ENCODE measurements at places on chromosomes 5 and 9. TPM values are rescaled to one million over a fixed set of nuclear protein-coding genes. Genes with fewer than 3 reads are reported as not detected.

DNA sequence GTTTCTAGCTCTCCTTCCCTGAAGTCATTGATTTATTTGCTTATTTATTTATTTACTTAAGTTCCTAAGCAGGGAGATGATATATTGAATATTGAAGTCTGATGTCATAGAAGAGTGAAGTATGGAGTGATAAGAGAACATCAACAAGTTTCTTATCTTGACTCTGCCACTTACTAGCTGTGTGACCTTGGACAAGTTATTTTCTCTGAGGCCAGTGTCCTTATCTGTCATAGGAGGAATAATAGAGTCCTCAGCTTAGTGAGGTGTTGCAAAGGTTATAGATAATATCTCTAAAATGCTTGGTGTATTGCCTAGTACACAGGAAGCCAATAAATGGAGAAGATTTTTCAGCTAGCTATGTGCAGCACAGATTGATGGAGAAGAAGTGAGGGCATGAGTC is 32.4 kb upstream of the PIP5K1B start:
- no peak for DNase-seq

PGM5 gene
- 99.6 TPM for total RNA-seq

OR1J1 gene
- total RNA-seq: not detected

DNA sequence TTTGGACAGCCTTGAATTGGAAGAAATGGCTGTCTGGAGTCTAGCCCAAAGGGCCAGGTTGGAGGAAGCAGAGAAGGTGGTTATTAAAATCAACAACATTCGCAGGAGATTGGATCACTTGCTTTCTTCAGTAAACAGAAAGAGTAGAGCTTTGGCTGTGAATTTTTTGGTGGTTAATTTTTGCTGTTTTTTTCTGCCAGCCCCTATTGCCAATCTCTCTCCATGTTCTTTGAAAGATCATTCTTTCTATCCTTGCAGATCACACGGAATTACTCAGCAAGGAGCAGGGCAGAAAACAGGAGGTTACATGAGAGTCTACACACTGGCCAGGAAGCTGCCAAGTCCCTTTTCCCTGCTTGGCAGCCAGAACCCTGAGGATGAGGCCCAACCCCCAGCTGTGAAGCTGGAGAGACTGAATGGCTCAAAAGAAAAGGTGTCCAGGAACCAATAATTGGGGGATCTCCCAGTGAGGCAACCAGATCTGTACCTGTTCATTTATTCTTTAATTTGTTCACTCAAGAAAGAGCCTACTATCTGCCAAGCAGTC is 13.0 kb downstream of the GLRX start:
- DNase-seq: no peak

LCN12 gene
- total RNA-seq: 4.1 TPM

IFNA13 gene
- total RNA-seq: not detected

DNA sequence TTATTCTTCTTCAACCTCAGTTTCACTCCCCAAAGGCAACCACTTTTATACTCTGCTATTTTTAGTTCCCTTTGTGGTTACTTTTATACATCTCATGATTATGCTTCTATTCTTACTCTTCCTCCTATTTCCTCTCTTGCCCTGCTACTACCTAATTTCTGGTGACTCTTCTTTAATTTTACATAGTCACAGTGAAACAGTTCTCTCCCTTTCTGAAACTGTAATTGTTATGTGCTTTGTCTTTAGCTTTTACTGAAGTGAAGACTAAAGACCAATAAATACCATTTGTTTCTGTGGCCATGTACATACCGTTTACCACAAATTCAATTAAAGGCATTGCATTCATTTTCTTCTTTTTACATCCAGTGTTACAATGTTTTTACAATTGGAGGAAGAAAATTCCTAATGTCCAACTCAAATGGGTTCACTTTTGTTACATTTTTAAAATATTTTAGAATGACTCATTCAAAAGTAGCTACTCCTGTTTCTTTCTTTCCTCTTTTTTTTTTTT is 410.6 kb downstream of the PSAT1 start:
- no peak for DNase-seq

TTC39B gene
- 4.3 TPM for total RNA-seq

GRCh38 chr9:95048225-95049087 is 269.1 kb downstream of the FANCC start:
- DNase-seq: peak; percentile 79

GRCh38 chr5:124087752-124088151 is 575.8 kb downstream of the CSNK1G3 start:
- no peak for DNase-seq

DNA sequence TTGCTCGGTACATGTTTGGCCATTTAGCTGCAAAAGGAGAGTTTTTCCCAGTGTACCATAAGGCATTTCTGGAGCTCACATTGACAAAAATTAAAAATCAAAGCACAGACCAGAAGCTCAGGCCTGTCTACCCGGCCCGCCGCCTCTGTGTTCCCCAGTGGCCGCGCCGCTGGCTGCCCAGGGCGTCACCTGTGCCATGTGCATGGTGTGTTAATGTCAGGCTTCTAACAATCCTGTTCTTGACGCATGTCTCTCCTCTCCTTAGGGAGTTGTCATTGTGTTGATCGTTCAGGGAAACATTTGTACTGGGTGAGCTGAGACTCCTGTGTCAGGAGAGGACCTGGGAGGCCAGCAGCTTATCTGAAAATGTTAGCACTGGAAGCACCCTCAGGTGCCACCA is 9.6 kb upstream of the NTNG2 start:
- DNase-seq: no peak

INSL6 gene
- total RNA-seq: not detected

PCDHGA10 gene
- 11.1 TPM for total RNA-seq

GRCh38 chr9:110049699-110050450 is 158.1 kb downstream of the C9orf152 start:
- DNase-seq: no peak

DNA sequence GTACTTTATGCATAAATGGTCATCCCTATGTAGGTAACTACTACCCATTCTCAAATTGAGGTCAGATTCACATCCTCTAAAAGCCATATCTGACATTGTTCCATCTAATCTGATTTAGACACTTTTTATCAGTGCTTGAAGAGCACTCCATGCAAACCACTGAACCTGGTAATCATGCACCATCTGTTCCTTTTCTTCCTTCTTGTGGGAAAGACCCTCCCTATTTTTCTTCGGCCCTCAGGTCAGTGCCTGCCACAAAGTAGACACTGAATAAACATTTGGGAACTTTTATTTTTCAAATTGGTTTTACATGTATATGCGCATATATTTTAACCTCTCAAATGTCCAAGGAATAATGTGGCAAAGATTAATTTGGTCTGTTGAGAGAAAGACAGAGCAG is 26.0 kb upstream of the PDE4D start:
- DNase-seq: no peak

DNA sequence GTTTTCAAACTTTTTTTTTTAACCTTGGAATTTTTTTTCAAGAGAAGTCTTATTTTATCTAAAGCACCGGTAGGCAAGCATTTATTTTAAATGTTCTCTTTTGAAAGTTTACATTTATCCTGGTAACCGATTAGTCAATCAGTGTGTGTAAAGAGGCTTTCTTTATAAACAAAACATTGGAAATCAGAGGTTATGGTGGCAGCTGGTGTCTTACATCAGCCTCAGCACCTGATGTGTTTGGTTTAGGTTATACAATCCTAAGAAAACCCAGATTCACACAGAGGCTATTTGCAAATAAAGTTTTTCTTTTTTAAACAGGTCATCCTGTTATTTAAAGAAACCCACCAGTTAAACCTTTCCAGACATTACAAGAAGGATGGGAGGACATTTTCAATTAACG is 173.3 kb upstream of the GDNF start:
- no peak for DNase-seq

- no peak for DNase-seq
These were observed 15.8 kb downstream of the NEK6 start for GRCh38 chr9:124273427-124274160.

SPATA6L gene
- 3.1 TPM for total RNA-seq

- DNase-seq: peak; percentile 46
These were observed at the start of gene VAV2 for GRCh38 chr9:133991964-133992779. Gene VAV2, minus strand, starts transcription at chr9:133992324. Its CDS starts 46 bp downstream, at chr9:133992278.

DNA sequence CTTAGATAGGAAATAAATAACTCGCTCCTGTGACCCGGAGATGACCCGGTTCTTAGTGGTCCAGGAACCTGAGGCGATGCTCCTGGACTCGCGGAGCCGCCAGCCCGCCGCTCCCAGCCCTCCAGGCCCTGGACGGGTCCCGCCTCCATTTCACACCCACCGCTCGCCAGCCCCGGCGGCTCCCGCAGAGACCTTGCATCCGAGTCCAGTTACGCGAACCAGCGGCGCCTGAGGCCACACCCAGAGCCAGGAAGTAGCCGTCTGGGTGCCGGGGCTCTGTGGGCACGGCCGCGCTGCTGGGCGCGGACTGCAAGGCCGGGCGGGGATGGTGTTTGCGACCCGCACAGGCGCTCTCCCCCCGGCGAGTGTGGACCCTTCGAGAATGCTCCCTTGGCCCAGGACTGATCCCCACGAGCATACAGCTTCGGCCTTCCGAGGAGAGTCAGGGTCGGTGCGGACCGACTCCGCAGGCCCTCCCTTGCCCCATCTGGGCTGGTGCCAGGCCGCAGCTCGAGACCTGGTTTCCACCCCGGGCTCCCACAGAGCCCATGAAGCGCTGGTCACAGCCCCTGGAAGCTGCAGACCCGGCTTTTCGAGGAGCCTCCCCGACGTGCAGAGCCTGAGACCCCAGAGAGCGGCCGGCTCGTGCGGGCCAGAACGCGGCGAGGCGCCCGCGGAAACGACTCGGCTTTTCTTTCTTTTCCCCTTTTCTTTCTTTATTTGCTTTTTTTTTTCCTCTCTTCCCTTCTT is 5.2 kb upstream of the BARX1 start:
- no peak for DNase-seq

DNA sequence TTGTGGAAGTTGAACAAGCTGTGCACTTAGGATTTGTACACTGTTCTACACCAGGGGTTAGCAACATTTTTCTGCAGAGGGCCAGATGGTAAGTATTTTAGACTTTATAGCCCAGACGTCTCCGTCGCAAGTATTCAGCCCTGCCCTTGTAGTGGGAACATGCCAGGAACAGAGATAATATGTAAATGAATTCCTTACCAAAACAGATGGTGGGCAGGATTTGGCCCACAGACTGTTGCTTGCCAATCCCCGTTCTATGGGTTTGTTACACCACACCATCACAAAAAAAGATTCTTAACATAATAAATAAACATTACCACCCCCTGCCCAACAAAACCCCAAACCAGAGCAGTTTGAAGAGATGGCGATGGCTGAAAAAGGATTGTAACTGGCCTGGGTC is 74.3 kb downstream of the AMBP start:
- DNase-seq: no peak

DNA sequence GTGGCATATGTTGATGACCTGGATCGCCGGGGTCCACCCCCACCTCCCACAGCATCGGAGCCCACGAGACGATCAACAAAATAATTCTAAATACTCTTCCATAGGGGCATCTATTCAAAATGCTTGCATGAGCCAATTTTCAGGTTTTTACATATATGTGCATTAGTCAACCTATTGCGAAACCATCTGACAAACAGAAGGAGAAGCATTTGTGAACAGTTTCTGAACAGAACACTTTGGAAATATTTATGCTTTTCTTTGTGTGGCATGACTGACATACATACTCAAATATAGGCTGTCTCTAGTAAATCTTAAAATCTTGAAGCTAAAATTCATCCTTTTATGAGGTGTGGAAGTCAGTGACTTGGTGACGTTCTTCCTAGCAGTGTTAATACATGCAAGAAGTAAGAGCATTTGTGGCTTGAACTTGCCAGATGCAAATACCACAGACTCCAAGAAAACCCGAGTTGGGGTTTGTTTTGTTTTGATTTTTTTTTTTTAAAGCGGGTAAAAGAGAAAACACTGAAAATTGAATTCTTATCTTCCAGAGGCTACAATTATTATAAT is 5.3 kb downstream of the GPR151 start:
- no peak for DNase-seq

GRCh38 chr5:35771300-35771699 is 85.4 kb upstream of the IL7R start:
- DNase-seq: no peak

ANKRD34B gene
- 0.18 TPM for total RNA-seq

KLF4 gene
- 50.0 TPM for total RNA-seq

ZNF622 gene
- total RNA-seq: 25.9 TPM

DNA sequence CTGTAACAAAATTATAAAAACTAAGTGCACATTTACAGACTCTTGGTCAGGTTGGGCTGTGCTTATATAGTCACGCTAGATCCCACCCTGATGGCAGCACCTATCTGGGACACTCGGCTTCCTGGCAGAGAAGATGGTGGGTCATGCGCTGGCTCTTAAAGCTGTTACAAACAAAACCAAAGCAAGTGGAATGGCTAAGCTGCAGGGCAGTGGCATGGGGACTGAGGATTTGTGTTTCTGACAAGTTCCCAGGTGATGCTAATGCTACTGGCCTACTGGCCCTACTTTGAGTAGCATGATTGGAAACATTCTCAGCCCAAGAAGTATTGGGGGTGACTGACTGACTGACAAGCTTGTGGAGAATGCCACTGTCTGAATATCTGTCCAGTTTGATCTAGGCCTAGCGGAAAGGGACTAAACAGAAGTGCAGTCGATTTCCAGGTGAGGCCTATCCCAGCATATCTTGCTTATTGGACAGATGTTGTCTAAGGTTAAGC is 8.3 kb downstream of the BTF3 start:
- DNase-seq: no peak

GRCh38 chr5:4192111-4192510 is 596.5 kb downstream of the IRX1 start:
- DNase-seq: no peak

HEXB gene
- 178 TPM for total RNA-seq

LRRC19 gene
- total RNA-seq: not detected

ANKRD31 gene
- 0.41 TPM for total RNA-seq

DNA sequence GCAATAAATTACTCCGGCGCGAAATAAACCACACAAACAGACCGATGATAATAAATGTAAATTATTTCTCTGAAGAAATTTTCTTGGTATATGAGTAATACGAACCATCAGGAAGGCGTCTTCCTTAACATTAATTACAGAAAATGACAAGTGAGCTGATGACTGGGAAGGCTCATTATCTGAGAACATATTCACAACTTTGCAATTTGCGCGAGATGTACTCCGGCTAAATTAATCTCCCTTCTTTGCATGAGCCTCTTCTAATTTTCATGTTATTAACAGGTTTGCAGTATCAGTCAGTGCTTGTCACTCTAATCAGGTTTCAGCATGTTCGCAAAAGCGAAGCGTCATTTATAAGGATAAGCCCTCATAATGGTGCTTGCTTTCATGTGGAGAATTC is 218.9 kb upstream of the MVB12B start:
- DNase-seq: no peak

DNA sequence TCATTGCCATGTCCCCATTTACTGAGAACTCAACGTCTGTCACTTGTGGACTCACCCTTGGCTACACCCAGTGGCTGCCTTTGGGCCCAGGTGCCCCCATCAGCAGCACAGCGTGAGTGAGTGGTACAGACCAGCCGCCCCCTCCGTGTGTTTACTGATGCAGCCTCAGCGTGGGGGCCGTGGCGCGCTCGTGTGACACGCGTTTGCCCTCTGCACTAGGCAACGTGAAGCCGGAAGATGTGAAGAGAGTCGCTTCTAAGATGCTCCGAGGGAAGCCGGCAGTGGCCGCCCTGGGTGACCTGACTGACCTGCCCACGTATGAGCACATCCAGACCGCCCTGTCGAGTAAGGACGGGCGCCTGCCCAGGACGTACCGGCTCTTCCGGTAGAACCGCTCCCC is 12.4 kb downstream of the PMPCA start:
- no peak for DNase-seq

HAPLN1 gene
- 0.14 TPM for total RNA-seq

Measured in prostate gland (tissue), 2 donors.